ENCODE measurements at places on chromosomes 6 and 20.

DNA sequence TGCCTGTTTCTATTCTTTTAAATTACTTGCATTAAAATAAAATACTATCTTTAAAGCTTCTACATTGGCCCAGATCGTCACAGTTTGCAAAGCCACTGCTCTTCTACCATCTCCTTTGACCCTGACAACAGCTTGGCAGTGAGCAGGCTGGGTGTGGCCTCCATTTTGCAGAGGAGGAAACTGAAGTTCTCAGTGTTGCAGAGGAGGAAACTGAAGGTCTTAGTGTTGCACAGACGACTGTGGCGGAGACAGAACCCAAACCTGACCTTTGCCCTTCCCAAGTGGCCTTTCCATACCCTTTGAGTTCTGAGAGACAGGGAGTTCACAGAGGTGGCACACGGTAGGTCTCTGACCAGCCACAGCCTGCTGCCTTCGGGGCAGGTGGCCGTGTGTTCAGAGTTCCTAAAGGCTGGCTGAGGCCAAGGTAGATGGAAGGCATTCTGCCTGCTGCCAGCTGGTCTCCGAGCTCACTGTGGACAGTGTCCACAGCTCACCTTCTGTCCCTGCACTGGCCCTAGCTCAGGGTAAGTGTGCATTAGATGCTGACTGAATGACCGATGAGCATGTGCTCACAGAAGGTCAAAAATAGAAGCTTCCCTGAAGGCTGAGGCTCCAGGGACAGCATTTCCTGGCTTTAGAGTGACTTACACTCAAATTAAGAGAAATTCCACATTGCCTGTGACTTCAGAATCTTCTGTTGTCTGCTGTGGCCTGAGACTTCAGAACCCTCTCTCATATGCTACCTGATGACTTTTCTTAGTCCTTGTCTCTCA, 113.5 kb upstream of the SLC24A3 start:
- DNase-seq = no peak

DNA sequence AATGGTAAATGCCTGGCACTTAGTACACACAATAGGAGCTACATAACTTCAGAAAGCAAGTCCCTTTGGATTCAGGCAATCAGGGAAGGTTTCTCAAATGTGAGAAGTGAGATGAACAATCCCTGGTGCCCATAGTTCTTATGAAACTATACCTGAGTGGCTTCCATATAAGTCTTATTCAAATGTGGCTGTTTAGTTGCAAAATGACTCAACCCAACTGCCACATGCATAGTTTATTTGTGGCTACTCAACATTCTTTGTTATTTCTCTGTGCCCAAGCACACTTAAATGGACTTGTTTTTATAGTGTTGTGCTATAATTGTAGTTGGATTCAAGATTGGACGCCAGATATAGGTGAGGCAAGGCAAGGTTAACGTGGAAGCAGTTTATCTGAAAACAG, 93.7 kb upstream of the ATXN1 start:
- DNase-seq = no peak

GRCh38 chr6:34465531-34466241, at the start of gene PACSIN1:
TSS of gene PACSIN1 (plus strand) at chr6:34466076. CDS start at chr6:34526306, 60,230 bp downstream.
- no peak for DNase-seq

DNA sequence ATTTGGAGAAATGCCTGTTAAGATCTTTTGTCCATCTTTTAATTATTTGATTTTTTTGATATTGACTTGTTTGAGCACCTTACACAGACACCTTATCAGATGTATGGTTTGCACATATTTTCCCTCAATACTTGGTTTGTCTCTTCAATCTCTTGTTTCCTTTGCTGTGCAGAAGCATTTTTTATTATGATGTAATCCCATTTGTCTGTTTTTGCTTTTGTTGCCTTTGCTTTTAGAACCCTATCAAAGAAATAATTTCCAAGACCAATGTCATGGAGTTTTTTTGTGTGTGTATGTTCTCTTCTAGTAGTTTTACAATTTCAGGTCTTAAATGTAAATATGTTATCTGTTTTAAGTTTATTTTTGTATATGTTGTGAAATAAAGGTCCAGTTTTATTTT, 73.9 kb downstream of the HTR1B start:
- no peak for DNase-seq

GRCh38 chr6:44540881-44541280, 153.4 kb downstream of the CDC5L start:
- no peak for DNase-seq

All from activated CD8-positive, alpha-beta memory T cell treated with anti-CD3 and anti-CD28 coated beads for 4 hours (primary cell).